ENCODE measurements at places on chromosomes 1 and 21.

- DNase-seq = no peak
Observed at GRCh38 chr1:22868331-22868730, 104.3 kb downstream of the LACTBL1 start.

DNA sequence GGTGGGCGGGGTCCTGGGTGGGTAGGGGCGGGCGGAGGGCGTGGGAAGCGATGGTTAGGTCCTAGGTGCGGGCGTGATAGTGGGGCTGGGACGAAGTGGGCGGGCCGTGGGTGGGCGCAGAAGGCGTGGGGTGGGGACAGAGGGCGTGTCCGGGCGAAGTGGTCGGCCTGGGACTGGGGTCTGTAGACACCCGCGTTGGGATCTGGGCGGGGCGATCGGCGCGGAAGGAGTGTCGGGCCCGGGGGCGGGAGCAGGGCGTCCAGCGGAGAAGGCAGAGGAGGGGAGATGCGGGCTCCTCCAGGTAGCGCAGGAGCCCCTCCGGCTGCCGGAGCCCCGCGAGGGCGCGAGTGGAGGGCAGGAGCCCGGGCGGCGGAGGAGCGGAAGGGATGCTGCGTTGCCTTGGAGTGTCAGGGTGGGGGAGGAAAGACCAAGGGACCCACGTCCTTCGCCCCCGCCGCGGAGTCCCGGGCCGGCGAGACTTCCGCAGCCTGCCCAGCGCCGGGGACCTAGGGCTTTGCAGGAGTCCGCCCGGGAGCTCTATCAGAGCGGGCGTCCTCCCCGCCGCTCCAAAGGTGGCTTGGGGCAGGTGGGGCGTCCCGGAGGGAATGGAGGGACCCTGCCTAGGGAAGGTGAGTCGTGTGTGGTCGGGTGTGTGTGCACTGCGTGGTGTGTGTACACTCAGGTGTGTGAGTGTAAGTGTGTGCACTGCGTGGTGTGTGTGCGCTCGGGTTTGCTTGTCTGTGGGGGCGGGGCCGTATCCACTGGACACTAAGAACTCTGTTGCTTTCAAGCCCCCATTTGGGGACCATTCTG is 27.0 kb upstream of the PRSS38 start:
- DNase-seq = no peak

- no peak for DNase-seq
Observed at GRCh38 chr1:70517444-70517843, 106.4 kb downstream of the CTH start.

DNA sequence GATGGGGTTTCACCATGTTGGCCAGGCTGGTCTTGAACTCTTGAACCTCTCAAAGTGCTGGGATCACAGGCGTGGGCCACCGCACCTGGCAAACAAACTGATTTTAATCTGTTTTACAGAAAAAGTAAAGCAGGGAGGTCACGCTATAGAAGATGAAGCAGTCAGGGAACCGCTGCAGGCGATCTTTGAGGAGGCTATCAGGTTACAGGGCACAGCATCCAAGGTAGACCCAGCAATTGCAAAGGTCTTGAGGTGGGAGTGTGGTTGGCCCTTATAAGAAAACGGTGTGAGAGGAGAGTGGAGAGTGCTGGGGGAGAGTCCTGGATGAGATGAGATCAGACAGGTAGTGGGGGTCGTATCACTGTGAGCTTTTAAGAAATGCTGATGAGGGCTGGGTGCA is 2.6 kb upstream of the TMCO4 start:
- DNase-seq = no peak

DNA sequence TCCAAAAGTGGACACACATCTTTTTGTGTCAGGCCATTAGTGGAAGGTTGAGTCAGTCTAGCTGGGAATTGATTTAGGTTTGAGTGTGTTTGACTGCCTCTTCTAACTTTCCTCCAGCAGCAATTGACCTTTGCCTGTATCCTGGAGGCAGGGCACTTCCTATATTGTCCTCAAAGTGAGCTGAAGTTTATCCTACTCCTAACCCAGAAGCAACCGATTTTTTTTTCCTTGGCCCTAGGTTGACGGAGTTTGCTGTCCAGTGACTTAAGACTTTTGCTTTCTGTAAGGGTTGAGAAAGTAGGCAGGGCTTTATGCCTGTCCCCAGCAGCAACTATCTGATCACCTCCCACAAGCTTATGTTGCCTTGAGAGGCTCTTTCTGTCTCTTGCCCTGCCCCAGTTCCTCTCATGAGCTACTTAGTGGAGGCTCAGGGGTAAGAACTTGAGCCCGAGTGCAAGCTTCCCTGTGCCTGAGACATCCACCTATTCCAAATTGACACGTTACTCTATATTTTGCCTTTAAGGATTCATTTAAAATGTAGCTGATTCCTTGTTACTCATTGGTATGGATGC is 30.9 kb downstream of the SLC35F3 start:
- no peak for DNase-seq

DNA sequence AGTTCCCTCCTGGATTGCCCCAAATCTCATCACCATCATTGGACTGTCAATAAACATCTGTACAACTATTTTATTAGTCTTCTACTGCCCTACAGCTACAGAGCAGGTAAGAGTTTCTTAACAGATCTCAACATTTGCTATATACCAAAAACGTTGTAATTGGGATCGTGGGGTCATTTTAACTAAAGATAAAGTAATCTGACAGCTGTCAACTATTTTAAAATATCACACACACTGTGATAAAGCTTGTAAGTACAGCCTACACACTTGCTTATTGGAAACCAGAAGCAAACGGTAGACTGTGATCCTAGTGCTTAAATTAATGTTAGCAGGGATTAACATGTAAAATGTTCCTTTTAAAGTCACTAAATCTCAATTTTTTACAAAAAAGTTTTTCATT is 7.9 kb downstream of the CEPT1 start:
- DNase-seq = no peak

GRCh38 chr1:24319312-24319863 is at the start of gene GRHL3:
Gene GRHL3 (plus strand): TSS chr1:24319357. CDS start chr1:24319552, 195 bp downstream.
- no peak for DNase-seq

- DNase-seq = no peak
Observed at GRCh38 chr1:156479093-156480015, 21.2 kb downstream of the MEF2D start.

DNA sequence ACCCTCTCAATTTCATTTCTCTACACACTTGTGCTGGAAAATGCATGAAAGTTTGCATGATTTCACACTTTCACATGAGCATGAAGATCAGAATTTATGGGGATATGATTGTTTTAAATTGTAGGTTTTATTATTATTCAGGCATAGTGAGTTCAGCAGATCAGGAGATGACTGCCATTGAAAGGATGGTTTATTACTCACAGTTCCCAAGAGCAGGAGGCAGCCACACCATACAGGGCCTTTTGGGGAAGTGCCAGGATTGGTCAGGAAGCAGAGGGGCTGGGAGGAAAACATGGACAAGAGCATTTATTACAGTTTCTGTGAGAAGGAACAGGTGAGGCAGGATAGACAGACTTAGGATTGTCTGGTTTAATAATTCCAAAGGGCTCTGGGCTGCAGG is 114.6 kb upstream of the KCNJ15 start:
- DNase-seq = no peak

DNA sequence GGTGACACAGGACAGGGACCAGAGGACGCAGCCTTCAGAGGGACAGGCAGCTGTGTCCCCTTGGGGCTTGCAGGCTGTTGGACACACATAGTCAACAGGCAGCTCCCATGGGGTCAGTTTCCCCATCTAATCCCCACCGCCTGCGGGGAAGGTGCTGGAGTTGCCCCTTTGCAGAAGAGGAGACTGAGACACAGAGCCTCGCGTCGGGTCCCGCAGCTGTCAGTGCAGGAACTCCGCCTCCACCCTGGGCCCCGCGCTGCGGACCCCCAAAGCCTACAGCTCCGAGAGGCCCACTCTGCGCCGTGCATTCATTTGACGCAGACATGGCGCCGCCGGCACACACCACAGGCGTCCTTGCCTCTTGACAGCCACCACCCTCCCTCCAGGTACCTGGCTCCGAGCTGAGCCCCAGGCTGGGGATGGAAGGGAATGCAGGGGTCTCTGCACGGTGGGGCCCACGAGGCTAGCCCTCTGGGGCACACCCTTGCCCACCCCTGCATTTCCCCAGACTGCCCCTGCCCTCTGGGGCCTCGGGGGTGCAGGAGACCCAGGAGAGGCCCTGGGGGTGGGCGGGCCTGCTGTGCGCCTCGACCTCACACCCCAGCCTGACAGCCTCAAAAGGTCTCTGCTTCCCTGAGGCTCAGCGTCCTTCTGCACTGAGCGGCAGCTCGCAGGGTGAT is 88.5 kb upstream of the ACTRT2 start:
- no peak for DNase-seq

DNA sequence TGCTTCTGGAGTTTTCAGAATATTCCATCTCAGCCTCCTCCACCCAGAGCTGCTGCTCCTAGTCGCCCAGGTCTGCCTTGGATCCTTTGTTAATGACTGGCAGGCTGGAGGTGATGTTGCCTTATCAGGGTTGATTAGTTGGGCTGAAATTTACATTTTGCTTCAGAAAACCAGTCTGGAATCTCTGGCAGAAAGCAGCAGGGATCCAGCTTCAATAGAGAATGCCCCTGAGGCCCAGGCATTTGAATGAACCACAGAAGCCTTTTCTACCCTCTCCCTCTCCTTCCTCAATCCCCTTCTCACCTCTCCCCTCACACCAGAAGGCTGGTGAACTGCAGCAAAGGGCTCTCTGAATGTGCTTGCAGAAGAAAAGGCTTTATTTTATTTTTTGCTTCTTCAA is 83.2 kb downstream of the PLXNA2 start:
- no peak for DNase-seq

- DNase-seq = no peak
Observed at GRCh38 chr1:14479865-14480264, 118.6 kb upstream of the KAZN start.

- DNase-seq = no peak
Observed at GRCh38 chr1:42756956-42757891, 9.6 kb downstream of the P3H1 start.

- no peak for DNase-seq
Observed at GRCh38 chr21:29271927-29272333, 26.8 kb upstream of the BACH1 start.

DNA sequence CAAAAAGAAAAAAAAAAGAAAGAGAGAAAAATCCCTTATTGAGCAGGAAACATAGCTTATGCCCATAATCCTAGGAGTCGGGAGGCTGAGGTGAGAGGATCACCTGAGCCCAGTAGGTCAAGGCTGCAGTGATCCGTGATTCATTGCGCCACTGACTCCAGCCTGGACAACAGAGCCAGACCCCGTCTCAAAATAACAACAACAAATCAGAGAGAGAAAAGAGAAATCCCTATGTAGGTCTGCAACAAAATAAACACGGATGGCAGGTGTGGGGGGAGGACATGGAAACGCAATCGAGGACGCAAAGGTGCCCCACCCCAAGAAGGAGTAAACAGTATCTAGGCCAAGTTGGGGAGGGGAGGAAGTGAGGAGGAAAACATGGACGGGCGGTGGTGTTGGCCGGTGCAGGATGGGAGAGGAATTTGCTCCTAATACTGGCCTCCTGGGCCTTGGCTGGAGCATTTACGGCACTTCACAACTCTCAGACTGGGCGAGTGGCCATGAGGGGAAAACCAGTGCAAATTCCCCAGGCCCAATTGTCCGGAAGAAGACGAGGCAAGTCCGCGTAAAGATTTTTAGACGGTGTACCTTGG is 609 bp upstream of the CHTOP start:
- DNase-seq = no peak

DNA sequence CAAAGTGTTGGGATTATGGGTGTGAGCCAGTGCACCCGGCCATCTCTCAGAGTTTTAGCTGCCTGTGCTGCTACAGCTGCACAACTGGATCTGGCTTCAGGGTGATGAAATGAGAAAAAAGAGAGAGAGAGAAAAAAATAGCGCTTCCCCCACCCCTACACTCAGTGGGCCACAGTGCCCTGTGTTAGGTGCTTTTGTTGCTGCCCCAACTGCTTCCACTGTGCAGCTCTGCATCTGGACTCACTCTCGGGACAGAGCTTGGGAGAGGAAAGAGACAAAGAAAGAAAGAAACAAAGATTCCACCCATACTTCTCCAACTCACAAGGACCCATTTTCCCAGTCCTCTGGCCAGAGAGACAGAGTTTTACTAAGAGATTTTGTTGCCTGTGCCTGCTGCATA is 50.4 kb downstream of the INAVA start:
- no peak for DNase-seq

DNA sequence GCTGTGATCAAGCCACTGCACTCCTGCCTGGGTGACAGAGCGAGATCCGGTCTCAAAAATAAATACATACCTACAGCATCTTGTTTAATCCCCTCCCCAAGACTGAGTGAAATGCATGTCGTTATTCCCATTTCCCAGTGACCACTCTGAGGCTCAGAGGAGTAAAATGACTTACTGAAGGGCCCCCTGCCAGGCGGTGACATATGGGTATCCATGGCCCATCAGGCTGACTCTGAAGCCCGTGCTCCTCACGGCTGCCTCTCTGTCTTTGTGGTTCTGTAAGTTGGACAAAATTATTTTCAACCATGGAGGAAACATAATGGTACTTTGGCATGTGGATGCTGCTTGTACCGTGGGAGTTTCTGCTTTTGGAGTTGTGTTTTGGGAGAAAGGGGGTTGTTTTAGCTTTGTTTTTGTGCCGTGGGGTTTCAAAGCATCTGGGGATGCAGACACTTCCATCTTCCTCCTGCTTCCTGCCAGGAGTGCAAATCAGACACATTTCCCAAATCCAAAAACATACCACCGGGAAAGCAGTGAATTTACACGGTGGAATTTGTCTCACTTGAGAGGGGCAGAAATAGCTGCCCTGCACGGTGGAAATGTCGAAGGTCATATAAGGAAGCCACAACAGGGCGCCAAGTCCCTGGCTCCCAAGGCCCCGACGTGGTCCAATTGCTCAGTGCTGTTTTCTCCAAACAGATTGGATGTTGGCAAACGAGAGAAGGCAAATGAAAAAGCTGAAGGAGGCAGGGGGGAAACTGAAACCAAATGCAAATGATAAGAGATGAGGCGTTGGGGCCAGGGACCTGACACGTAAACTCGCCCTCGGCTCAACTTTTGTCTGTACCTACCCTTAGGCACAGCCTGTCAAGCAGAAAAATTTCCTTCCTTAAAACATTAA is 17.1 kb upstream of the PINK1 start:
- DNase-seq = no peak

DNA sequence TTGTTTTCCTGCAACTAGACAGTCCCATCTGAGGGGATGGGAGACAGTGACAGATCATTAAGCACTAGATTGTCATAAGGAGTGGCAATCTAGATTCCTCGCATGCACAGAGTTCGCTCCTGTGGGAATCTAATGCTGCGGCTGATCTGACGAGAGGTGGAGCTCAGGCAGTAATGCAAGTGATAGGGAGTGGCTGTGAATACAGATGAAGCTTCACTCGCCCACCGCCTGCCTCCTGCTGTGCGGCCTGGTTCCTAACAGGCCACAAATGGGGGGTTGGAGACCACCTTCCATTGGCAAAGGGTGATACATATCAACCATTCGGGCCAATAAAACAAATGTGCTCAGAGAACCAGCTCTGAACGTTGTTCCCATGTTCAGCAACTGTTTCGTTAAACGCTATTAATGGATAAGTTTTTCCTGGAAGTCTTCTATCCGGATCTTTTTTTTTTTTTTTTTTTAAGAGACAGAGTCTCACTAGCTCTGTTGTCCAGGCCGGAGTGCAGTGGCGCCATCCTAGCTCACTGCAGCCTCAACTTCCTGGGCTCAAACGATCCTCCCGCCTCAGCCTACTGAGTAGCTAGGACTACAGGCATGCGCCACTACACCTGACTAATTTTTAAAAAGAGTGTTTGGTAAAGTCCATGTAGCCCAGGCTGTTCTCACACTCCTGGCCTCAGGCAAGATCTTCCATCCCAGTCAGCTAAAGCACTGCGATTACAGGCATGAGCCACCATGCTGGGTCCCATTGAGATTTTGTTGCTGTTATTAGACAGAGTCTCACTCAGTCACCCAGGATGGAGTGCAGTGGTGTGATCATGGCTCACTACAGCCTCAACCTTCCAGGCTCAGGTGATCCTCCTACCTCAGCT is 8.7 kb upstream of the RSRP1 start:
- no peak for DNase-seq
